ENCODE measurements at places on chromosomes 5 and 9.

DNA sequence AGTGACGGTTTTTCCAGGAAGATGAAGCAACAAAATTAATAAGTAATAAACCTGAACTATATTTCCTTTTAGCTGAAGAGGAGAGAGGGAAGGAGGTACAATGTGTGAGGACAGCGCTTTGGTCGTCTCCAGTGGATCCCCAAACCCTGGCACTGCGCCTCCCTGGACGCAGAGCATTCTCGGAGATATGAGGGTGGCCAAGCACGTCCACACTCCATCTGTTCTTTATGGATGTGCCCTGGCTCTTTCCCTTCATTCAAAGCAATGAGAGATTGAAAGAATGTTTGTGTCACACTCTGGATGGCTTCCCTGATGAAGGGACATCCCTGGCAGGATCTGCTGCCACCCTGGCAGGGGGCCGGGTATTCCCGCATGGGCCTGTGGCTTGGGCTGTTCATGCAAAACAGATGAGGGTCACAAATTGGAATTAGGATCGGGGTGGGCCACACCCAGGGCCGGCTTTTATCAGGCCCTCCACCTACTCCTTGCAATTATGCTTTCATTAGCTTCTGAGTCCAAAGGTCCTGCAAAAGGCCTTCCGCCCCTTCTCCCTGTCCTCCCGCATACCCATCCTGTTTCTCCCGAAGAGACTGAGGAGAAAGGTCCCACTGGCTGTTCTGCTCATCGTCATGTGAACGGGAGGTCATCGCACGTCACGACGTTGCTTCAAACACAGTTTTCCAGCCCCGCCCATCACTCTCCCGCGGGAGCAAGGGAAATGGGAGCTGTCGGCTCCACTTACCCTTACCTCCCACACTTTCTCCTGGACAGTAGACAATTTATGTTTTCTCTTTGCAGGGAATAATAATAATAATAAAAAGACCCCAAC lies 286.1 kb upstream of the IRX4 start:
- no peak for DNase-seq

GRCh38 chr5:172117977-172118701 lies 69.9 kb downstream of the STK10 start:
- DNase-seq = no peak

- DNase-seq = no peak
These were observed 492 bp upstream of the NEK6 start for GRCh38 chr9:124257070-124257843.

- DNase-seq = peak; percentile 72
These were observed 10.2 kb downstream of the HAND1 start for GRCh38 chr5:154467655-154468354.

DNA sequence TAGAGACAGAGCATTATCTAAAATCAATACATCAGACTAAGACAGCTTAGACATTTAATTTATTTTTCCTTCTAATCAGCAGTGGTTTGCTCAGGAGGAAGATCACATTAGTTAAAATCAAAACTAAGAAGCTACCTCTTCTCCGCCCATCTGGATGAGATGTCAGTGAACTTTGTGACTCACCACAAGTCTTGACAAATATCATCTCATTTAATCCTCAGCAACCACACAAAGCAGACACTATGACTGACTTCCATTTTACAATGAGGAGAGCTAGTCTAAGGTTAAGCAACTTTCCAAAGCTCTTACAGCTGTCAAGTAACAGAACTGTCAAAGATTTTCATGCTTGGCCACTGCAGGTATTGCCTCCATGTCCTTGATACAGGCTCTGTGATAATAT lies 289.5 kb downstream of the DEPDC1B start:
- no peak for DNase-seq

- no peak for DNase-seq
These were observed 365.9 kb downstream of the PLK2 start for GRCh38 chr5:58094031-58094430.

DNA sequence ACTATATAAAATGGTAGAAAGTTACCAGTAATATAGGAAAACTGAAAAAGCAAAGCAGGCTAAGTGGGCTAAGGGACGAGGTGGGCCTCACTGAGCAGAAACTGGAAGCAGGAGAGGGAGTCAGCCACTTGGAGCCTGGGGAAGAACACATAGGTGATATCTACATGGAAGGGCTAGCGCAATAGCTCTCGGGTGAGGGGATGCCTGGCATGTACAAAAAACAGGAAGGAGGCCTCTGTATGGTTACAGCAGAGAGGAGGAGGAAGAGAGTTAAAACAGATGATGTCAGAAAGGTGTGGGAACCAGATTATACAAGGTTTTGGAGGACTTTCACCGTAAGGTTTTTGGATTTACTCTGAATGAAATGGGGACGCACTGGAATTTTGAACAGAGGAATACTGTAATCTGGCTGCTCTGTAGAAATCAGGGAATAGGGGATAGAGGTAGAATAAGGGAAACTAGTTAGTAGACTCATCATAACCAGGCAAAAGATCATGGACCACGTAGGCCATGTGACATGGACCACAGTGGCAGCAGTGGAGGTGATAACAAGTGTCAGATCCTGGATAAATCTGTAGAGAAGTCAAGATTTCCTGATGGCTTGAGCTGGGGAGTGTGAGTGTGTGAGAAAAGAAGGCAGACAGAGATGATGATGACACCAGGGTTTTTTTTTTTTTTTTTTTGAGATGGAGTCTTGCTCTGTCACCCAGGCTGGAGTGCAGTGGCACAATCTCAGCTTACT lies 52.5 kb downstream of the FNBP1 start:
- DNase-seq = no peak
